ENCODE measurements at places on chromosomes 5 and 9. TPM values are rescaled to one million over a fixed set of nuclear protein-coding genes. Genes with fewer than 3 reads are reported as not detected.

IFNA21 gene
- total RNA-seq, result not detected

CHSY3 gene
- total RNA-seq, result 0.78 TPM

IL4 gene
- total RNA-seq, result not detected

SLC36A1 gene
- 8.1 TPM for total RNA-seq

PAEP gene
- not detected for total RNA-seq

IL9 gene
- total RNA-seq, result not detected

DMGDH gene
- total RNA-seq, result 0.07 TPM

Measured in foreskin keratinocyte (primary cell).